ENCODE measurements at places on chromosomes 2 and 18. TPM values are rescaled to one million over a fixed set of nuclear protein-coding genes. Genes with fewer than 3 reads are reported as not detected.

Gene IL1RL1
- 0.40 TPM for polyA plus RNA-seq

Gene CNGA3
- polyA plus RNA-seq, result not detected

Gene AGXT
- not detected for polyA plus RNA-seq

- DNase-seq, result peak; percentile 62
Measured at GRCh38 chr2:204145263-204145751, 208.7 kb downstream of the ICOS start.

GRCh38 chr2:53129851-53130250, 637.8 kb upstream of the CHAC2 start:
- no peak for DNase-seq

- no peak for DNase-seq
Measured at GRCh38 chr2:158184556-158185343, 83.1 kb downstream of the UPP2 start.

- DNase-seq, result no peak
Measured at GRCh38 chr2:205566606-205567168, 115.6 kb upstream of the NRP2 start.

DNA sequence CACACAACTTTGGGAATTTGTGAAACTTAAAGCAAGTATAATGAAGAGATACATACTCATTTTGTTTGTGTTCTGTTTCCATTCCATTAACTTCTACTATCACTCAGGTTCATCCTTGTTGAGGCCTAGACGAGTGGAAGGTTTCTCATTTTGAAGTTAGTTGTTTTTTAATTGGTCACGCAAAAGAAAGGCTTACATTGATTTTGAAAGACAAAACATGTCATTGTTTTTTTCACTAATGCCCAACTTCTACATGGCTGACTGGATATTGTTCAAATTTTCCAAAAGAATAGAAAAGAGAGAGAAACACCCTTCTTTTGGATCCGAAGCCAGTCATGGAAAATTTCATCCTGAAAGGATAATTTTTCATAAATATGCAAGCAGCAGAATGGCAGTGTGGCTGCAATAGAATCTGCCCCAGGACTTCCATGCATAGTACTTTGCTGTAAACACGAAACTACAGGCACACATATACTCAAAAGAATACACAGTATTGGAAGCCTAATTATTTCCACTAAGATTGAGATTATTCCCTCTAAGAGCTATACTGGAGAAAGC, 27.4 kb downstream of the PRKCE start:
- no peak for DNase-seq

GRCh38 chr18:6752202-6752860, 22.8 kb downstream of the ARHGAP28 start:
- DNase-seq, result no peak

Gene REG1B
- not detected for polyA plus RNA-seq

Gene AKAIN1
- not detected for polyA plus RNA-seq

DNA sequence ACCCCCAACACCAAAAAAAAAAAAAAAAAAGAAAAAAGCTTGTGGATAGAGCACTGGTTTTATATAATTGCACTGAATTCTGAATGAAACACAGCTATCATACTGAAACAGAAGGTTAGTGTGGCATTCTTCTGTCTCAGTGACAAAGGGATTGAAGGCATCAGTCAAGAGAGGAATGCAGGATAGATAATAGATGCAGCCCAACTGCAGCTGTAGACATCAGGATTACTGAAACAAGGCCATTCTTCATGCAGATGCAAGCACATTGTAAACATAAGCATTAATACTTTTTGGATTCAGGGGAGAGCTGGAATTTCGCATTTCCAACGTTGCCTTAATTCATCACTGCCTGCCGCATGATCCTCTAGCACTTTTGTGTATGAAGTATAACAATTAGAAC, 897.4 kb upstream of the KLHL29 start:
- no peak for DNase-seq

GRCh38 chr18:78814766-78815165, 164.9 kb upstream of the SALL3 start:
- no peak for DNase-seq

Gene LIMS3
- polyA plus RNA-seq, result 3.8 TPM

DNA sequence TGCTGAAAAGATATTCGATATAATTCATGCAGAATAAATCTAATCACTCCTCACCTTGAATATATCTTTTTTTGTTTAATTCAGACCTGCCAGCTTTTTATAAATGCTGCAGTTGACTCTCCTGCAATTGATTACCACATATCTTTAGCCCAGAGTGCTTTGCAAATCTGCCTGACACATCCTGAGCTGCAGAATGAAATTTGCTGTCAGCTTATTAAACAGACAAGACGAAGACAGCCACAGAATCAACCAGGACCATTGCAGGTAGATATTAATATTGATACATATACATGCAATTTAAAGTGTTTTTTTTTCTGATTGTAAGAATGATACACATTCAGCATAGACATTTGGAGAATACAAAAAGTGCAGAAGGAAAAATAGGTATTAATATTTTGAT, 35.6 kb upstream of the DYNC2LI1 start:
- DNase-seq, result no peak

Gene CXCR2
- polyA plus RNA-seq, result 0.44 TPM

Gene ALLC
- not detected for polyA plus RNA-seq

GRCh38 chr2:152594022-152594766, 123.1 kb downstream of the PRPF40A start:
- DNase-seq, result no peak

GRCh38 chr18:46429649-46430224, 227.3 kb downstream of the LOXHD1 start:
- no peak for DNase-seq

DNA sequence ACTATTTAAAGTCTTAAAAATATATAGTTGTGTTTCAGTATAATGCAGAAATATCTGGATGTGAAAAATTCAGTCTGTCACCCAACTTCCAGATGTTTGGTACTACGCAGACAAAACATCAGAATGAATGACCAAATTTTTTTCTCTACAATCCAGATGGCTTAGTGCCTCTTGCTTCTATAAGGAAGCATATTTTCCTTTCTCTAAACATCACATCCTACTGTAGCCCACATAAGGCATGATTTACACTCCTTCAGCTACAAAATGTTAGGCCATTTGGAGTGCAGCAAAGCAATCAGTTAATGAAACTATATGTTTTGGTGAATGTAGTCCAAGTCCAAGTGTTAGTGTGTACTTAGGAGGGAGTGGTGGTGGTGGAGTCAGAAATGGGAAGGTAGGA, 162.9 kb upstream of the SIX2 start:
- DNase-seq, result no peak

Gene PLEK
- polyA plus RNA-seq, result 3.9 TPM

DNA sequence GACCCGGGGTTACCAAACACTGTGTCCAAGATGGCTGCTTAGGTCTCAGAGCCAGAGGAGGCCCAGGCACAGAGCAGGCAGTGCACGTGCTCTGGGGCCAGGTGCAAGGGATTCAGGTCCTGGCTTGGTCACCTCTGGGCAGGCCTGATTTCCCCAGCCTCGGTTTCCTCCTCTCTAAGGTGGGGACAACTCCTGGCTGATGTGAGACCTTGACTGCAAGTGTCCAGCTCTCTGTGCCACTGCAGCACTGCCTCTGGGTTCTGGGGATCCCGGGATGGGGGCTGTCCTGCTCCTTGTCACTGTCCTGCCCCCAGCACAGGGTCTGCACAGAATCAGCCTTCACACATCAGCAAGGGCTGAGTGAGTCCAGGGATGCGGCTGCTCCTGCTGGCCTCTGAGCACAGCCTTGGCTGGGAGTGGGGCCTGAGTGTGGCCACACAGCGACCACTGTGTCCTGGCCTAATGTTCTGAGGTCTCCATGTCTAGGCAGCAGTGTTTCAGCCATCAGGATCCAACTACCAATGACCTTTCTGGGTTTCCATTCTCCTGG, 170.2 kb upstream of the HDAC4 start:
- DNase-seq, result no peak

Gene EML6
- polyA plus RNA-seq, result 12.3 TPM

- no peak for DNase-seq
Measured at GRCh38 chr18:32287249-32287648, 97.4 kb downstream of the MEP1B start.

Gene KIAA2012
- polyA plus RNA-seq, result 0.07 TPM

Gene NCL
- 1,164 TPM for polyA plus RNA-seq

Gene REEP1
- polyA plus RNA-seq, result 3.4 TPM

DNA sequence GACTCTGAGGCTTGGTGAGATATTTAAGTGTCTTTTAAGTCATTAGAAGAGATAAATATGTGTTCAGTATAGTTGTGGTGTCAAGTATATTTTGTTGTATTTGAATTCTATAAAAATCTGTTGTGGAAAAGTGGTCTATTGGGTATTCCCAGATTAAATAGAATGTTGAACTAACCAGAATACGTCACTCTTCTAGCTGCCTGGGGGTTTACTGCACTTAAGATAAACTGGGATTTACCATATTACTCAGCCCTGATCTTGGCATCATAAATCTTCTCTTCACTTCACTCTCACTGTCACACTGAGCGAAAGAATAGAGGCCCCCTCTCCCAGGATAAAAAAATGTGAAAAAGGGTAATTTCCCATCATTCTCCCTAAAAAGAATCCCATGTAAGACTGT, 129.8 kb downstream of the BCL2 start:
- DNase-seq, result no peak

Gene ALPP
- not detected for polyA plus RNA-seq

Gene IL36A
- polyA plus RNA-seq, result not detected

Gene CHAC2
- polyA plus RNA-seq, result 5.6 TPM

- DNase-seq, result no peak
Measured at GRCh38 chr2:48356701-48357325, 173.1 kb upstream of the STON1 start.

GRCh38 chr2:32732120-32732519, 104.3 kb downstream of the TTC27 start:
- no peak for DNase-seq

Gene ASB18
- 0.06 TPM for polyA plus RNA-seq

- DNase-seq, result no peak
Measured at GRCh38 chr18:78719821-78720220, 259.8 kb upstream of the SALL3 start.

DNA sequence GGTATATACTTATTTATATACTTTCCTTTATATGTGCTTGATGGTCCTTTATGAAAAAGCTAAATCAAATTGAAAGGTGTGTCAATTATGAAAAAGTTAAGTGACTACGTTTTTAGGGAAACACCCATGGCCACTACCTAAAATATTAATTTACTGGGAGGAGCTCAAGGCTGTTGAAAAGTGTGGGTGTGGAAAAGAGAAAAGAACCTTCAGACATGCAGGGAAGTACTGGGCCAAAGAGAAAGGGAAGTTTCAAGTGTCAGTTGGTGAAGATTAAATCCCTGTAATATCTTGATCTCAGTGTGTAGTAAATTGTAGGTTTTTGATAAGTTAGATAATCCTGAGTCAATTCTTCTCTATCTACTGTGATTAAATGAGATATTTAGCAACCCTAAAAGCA, 6.2 kb upstream of the GKN1 start:
- DNase-seq, result no peak

GRCh38 chr2:222159221-222159620, 139.6 kb downstream of the PAX3 start:
- no peak for DNase-seq

GRCh38 chr2:153488072-153488471, 9.5 kb upstream of the RPRM start:
- DNase-seq, result no peak

DNA sequence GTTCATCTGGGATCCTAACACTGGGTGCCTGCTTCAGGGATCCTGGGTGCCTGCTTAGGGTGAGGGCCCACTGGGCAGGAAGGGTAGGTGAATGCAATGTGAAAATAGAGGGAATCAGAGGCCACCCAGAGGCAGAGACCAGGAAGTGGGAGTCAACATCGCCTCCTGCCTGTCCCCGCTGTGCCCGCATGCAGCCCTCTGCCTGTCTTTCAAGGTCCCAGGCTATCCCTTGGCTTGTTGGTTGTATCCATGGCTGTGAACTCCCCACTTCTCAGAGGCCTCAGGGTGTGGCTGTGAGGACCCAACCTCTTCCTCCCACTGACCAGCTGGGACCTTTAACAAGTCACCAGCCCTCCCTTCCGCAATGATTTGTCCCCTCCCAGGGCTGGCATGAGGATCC, 26.5 kb downstream of the PSD4 start:
- DNase-seq, result no peak

DNA sequence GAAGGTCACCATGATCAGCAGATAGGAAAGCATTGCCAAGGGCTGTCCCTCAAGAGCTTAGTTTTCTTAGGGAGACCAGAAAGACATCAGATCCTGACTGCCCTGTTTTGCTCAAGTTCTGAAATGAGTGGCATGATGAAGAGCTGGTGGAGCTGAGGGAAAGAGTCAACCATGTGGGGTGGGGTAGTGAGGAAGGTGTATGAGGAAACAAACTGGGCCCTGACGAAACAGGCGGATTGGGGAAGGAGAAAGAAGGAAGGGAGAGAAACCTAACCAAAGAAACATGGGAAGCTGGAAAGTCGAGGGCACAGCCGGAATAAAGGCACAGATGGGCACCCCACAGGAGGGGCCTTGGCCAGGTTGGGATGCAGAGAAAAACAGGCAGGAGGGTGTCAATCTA, 8.0 kb downstream of the TGOLN2 start:
- DNase-seq, result no peak

- no peak for DNase-seq
Measured at GRCh38 chr2:219128396-219128795, 32.2 kb downstream of the NHEJ1 start.

Gene LANCL1
- 92.6 TPM for polyA plus RNA-seq

- DNase-seq, result no peak
Measured at GRCh38 chr2:43441195-43441594, 154.6 kb downstream of the THADA start.

Gene PAX8
- 294 TPM for polyA plus RNA-seq

DNA sequence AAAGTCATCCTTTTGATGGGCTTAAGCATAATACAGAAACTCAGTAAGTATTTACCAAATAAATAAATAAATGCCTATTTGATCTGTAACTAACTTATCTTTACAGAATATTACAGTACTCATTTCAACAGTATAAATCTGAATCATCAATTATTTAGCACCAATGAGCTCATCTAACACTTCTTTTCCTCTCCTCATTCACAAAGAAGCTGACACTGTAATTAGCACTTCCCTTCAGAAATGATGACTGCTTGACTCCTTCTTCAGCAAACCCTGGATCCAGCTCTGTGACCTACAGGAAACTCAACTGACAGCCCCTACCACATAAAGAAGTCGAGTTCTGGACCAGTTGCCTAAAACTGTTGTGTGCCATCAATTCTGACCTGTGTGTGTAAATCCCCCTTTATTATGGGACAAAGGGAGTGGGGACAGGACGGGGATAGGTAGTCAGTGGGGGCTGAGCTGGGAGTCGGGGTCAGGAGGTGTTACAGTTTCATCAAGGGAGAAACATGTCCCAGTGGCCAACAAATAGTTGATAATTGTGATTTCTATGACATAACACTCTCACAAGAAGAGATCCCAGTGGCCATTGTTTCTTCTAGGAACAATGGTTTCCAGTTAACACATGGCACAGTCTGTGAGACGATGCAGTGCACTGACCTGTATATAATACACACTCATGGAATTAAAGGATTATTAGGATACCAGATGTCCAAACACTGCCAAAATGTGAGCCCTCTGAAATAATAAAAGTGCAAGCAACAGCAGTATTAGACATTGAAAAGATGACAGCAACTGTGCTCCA, 68.7 kb downstream of the STK39 start:
- no peak for DNase-seq

- no peak for DNase-seq
Measured at GRCh38 chr2:4862031-4862430, 830.2 kb upstream of the SOX11 start.

GRCh38 chr2:177262092-177262491, 2.4 kb downstream of the NFE2L2 start:
- DNase-seq, result no peak
